CD8-positive, alpha-beta memory T cell (primary cell): ENCODE measurements at places on chromosomes 3 and 15.

GRCh38 chr3:32432711-32433530 is 41.3 kb downstream of the CMTM7 start:
- peak; percentile 68 for DNase-seq

GRCh38 chr15:74302821-74303359 is 64.6 kb downstream of the CYP11A1 start:
- DNase-seq: no peak

- DNase-seq: no peak
Measured at GRCh38 chr3:65033576-65033975, 345.8 kb upstream of the ADAMTS9 start.

DNA sequence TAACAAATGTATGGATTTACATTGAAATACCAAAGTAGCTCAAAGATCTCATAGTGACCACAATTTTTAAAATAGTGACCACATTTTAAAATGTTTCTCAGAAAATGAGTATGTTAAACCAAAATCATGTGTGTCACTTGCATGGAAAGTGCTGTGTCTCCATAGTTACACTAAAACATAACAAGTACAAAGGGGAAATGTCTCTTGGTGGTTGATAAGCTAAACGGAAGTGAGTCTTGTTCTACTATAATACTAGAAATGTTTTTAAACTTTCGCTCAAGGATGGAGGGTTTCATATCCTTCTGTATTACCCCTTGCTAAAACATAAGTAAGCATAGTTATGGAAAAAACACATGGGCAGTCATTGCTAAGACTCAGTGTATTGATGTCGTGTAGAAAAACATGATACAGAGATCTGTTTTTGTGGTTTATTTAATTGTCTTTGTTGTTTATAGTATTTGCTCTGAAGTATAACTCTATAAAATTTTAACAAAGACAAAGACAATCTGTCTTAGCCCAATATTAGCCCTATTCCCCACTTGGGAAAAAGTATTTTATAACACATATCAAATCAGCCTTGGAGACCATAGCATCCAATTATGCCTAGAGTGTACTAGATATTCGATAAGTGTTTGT is 27.0 kb upstream of the DENND4A start:
- no peak for DNase-seq

DNA sequence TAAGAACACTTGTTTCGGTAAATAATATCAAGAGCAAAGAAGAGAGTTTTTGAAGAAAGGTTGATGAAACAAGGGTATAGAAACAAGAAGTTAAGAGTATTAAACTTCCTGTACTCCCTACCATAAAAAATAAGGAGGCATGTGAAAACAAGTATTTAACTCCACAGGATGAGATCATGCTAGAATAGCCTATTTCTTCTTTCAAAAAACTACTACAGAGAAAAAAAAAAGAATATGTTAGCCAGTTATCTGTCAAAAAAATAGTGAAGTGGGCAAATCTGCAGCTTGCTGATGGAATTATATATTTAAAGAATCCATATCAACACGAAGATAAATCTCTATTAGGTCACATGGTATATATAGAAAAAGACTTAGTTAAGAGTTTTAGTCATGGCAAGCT is 33.4 kb downstream of the SETD2 start:
- no peak for DNase-seq

- no peak for DNase-seq
Measured at GRCh38 chr3:136186846-136187245, 9.3 kb downstream of the MSL2 start.

GRCh38 chr3:41716471-41716870 is 245.4 kb downstream of the ULK4 start:
- no peak for DNase-seq

GRCh38 chr3:106423321-106424225 is 554.8 kb upstream of the CBLB start:
- DNase-seq: no peak

- no peak for DNase-seq
Measured at GRCh38 chr3:50177346-50177745, 14.1 kb upstream of the GNAT1 start.

DNA sequence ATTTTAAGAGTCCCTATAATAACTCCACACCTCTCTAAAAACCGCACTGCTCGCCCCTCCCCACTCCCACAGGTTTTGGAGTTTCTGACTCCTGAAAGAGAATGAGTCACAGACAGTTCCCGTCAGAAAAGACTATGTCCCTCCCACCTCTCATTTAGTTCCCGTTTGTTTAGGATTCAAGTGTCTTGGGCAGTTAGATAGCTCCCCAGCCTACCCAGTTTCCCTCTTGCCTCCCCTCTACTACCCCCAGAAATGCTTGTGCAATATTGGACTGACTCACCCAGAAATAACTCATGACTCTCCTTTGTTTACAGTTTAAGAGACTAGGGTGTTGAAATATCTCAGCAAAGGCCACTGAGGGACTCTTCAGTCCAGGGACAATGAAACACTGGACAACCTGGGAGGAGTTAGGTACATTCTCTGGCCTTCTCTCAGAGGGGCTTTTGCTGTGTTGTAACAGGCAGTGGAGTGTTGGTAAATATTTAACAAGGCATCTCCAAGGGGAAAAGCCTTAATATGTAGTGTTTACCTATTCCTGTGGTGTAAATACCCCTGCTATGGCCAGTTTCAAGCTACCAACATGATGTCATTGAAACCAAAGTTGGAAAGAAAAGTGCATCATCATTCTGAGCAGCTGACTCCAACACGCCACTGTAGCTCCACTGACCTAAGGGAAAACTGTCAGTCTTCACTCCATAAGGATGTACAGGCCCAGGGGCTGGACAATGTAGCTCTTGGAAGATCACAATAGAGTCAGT is 96.1 kb upstream of the CHD2 start:
- no peak for DNase-seq

GRCh38 chr3:113174801-113175485 is 36.4 kb upstream of the BOC start:
- no peak for DNase-seq
